Cortex of kidney (tissue), 1 donor: ENCODE measurements at places on chromosomes 2 and 18.

DNA sequence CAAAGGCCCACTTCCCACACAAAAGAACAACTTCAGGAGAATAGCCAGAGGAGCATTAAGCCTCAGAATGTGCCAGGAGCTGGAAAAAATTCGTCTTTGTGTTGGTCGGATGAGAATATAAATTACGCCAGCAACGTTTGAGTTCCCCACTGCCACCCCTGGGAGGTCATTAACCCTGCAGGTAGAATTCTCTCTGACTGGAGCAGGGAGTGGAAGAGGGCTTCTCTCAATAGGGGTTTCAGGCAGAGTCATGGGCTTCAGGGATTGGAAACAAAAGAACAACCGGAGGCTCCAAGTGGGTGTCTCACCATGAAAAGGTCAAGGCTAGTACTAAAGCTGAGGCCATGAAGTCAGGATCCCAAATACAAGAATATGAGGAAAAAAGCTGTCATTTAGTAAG lies 69.0 kb upstream of the DDX18 start:
- no peak for DNase-seq

GRCh38 chr18:55384551-55385275 lies 203.3 kb downstream of the TCF4 start:
- no peak for DNase-seq

GRCh38 chr2:117519238-117519637 lies 295.3 kb upstream of the DDX18 start:
- no peak for DNase-seq

DNA sequence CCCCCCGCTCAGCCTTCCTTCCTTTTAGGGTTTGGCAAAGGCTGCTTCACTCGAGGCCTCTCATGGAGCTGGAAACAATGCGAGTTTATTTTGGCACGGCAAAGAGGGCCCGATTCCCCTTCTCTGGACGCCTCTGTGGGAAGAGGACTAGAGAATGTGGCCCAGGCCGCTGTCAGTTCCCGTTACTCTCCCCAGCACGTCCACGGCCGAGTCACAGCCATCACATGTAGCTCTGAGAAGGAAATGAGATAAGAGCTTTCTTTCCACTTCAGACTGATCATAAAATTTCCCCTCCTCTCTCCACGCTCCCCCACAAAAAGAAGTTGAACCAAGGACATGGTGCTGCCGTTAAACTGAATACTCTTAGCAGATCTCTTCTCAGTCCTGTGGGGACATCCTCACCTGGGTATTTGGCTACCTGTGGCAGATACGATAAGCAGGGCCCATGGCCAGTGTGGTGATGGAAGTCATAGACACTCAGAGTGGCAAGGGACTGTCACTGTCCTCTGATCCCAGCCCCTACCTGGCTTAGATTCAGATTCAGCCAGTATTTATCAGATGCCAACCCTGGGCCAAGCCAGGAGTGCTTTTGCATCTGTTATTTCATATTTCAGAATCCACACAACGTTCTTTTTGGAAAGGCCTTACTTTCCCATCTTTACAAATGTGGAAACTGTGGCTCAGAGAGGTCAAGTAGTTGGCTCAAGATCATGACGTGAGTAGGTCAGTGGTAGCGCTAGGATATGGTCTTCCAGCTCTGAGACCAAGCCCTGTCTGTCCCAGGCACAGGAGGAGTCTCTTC lies 101.2 kb downstream of the MCFD2 start:
- DNase-seq: no peak

DNA sequence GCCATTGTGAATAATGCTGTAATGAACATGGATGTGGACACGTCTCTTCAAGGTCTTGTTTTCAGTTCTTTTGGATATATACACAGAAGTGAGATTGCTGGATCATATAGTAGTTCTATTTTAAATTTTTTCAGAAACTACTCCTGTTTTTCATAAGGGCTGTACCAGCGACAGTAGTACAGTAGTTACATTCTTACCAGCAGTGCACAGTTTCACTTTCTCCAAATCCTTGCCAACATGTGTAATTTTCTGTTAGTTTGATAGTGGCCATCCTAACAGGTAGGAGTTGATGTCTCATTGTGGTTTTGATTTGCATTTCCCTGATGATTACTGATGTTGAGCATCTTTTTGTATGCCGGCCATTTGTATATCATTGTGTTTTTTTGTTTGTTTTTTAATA lies 81.7 kb downstream of the EPC2 start:
- DNase-seq: no peak

- no peak for DNase-seq
These were observed 59.5 kb downstream of the RABL2A start for GRCh38 chr2:113686537-113686936.

GRCh38 chr2:20052861-20053281 lies 1.4 kb upstream of the LAPTM4A start:
- no peak for DNase-seq

- DNase-seq: no peak
These were observed 42.4 kb downstream of the ADI1 start for GRCh38 chr2:3476985-3477327.

DNA sequence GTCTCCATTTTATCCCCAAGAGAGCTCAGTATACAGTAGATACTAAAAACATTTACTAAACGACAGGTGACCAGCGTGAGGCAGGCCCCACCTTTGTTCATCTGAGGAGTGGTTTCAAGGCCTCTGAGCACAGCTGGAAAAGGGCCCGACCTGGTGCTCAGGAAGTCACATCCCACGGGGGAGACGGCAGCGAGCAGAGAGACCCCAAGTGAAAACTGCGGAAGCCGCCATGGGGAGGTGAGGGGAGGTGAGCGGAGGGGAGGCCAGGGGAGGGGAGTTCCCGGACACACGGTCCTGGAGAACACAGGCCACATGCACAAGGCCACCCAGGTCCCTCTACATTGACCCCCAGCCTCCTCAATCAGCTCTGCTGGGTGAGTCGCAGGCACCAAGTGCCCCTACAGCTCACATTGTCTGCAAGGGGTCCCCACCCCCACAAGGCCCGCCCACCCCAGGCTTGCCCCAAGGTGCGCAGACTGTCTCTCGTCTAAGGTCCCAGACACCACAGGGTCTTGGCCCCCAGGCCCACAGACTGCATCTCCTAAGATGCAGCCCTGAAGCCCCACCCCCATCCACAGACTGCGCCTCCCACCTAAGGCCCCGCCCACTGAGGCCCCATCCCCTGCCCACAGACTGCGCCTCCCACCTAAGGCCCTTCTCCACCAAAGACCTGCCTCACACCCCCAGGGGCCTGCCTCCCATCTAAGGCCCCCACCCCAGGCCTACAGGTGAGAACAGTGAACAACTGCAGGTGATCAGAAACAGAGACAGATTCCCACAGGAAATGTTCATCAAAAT lies 19.1 kb downstream of the PARD6G start:
- no peak for DNase-seq

DNA sequence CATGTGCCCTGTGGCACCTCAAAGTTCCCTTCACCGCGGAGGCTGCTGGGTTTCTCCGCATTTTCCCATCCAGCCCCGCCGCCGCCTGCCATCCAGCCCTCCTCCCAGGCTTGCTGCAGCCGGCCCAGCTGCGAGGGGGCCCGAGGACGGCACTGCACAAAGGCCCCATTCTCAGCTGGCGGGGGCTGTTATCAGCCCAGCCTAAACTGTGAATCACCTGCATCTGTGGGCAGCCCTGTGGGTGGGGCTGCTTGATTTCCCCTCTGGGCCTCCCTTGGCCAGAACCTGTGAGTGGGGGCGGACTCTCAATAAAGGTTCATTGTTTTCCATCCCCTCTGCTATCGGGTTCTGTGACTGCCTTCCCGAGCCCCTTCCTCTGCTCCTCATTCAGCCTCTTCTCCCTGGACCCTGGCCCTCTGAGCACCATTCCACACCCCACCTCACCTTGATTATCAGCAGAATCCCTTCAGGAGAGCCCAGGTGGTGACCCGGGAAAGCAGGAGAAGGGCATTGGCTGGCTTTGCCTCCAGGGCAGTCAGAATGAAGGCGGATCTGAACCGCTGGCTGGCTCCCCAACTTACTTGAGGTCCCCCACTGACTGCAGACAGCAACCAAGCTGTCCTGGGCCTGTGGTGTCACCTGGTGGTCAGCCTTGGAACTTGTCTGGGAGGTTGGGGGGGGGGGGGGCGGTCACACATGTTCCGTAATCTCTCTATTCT lies 204.5 kb downstream of the ZFP36L2 start:
- DNase-seq: no peak

GRCh38 chr18:59639136-59639535 lies 58.1 kb downstream of the CCBE1 start:
- no peak for DNase-seq

DNA sequence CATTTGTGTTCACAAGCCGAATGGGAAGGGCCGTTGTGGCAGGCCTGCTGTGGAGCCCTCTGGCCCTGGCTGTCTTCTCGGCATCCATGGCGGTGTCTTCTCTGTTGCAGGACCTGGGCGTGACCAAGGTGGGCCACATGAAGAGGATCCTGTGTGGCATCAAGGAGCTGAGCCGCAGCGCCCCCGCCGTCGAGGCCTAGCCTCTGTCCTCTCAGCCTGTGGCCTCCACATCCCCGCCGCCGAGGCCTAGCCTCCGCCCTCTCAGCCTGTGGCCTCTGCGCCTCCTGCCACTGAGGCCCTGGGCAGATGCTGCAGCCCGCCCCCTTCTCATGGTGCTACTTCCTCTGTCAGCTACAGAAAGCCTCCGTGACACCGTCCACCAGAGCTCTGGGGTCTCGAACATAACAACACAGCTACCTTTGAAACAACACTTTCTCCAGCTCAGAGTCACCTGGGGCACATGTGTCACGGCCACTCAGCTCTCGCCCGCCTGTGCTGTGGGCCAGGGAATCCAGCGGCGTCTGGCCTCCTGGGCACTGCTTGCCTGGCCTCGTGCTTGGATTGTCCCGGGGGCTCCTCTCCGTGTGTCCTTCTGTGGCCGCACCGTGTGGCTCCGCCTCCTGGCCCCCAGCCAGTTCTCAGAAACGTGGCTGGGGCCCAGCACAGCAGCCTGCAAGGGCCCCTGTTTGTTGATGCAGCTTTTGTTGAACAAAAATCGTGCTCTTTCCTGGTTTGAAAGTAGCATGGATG lies 97.1 kb downstream of the USP40 start:
- no peak for DNase-seq

- DNase-seq: no peak
These were observed 202.8 kb downstream of the PIK3C3 start for GRCh38 chr18:42157878-42158277.

DNA sequence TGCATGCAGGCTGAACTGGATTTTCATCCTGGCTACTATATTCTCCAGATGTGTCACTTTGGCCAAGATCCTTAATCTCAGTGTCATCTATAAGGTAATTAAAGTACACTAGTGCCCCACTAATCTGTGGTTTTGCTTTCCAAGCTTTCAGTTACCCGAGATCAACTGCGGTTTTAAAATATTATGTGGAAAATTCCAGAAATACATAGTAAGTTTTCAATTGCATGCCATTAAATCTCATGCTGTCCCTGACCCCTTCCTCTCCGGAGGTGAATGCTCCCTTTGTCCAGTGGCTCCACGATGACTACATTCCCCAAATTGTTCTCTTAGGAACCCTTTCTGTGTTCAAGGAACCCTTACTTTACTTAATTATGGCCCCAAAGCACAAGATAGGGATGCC lies 5.3 kb upstream of the TYMS start:
- no peak for DNase-seq

DNA sequence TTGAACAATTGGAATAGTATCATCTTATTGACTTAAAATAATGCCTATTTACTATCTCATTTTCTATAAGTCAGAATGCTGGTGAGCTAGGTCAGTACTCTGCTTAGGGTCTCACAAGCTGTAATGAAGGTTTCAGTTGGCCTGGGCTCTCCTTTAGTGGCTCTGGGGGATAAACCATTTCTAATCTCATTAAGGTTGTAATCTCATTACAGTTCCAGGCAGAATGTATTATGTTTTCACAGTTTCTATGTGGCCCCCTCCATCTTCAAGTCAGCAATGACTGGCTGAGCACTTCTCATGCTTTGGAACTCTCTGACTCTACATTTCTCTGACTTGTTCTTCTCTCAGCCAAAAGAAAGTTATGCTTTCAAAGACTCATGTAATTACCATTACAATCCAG lies 163.1 kb downstream of the CCDC178 start:
- no peak for DNase-seq

DNA sequence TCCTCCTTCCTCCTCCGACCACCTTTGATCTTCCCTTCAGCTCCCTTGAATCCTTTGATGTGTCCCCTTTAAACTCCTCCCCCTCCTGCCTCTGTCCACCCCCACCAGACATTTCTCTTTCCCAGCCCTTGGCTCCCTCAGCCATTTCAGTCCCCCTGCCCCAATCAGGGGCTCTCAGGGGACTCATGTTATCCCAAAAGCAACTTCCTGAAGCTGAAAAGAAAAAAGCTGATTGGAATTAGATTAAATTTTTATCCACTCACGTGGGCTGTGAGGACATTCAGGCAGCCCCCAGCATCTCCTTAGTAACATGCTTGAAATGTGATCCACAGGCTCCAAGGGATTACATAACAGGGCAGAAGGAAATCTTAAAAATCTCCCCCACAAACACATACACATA lies 81.3 kb downstream of the NEURL3 start:
- DNase-seq: no peak

DNA sequence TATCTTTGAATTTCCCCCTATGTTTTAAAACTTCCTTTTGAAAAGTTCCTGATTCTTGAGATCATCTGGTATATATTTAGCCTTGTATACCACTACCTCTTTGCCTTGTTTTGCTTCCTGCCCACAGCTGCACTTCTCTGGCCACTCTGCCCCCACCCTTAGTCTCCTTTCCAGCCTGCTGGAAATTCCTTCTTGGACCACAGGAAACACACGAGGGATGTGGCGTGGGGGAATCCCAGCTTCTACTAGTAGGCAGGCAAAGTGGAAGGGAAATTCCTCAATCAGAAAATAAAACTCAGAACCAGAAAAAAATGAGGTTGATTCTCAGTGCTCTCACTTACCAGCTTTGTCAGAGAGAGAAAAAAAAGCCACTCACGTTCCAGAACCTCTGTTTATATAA lies 13.4 kb downstream of the IL18RAP start:
- DNase-seq: no peak

DNA sequence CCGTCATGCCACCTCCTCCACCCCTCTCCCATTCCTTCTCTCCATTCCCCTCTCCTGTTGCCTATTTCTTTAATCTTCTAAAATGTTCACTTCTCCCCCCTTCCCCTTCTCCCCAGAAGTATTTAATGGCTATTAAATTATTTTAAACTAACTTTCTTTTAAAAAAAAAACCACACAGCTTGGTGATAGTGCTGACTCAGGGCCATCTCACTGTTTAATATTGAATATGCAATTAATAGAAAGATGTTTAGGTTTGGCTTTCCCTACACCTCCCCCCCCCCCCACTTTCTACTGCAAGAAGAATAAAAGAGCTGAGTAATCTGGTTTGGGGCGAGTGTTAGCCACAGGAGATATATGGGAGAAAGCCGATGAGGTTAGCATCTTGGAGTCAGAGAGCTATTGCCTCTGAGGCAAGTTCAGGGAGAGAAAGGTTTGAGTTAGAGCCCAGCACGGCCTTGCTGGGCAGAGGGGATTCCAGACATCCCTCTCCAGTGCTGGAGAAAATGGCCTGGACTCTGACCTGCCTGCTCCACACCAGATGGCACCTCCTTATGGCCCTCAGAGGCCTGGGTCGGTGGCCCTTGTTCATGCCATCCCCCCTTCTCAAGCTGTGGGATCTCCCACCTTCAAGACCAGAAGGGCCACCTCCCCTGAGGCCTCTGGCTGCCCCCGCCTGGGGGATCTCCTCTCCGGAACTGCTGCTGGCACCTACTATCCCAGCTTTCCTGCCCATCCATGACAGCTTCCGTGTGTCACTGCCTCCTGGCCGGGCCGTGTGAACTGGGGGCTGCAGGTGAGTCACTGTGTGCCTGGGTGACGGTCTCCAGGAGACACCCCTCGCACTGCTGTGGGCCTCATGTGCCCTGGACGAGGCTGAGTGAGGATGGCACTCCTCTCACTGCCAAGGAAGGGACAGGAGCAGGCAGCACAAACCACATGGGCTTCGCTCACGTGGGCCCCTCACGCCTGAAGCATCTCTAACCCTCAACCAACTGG lies 246.9 kb downstream of the CELF4 start:
- DNase-seq: no peak

GRCh38 chr2:200679535-200679934 lies 93.7 kb downstream of the AOX1 start:
- no peak for DNase-seq
